Keratinocyte (primary cell): ENCODE measurements at places on chromosomes 6 and 20. TPM values are rescaled to one million over a fixed set of nuclear protein-coding genes. Genes with fewer than 3 reads are reported as not detected.

GRCh38 chr6:129007701-129008373 is 124.9 kb downstream of the LAMA2 start:
- H3K27ac ChIP-seq = no peak overlapping the region
- H3K36me3 ChIP-seq = no peaks in the 10 kb centered on the region
- H3K4me1 ChIP-seq = no peaks in the 10 kb centered on the region

- H3K27ac ChIP-seq = no peak overlapping the region
- no peaks in the 10 kb centered on the region for H3K36me3 ChIP-seq
Observed at GRCh38 chr6:150373260-150373701, 4.5 kb downstream of the IYD start.

- H3K4me1 ChIP-seq = peaks cover 19% of the 10 kb centered on the region
- H3K4me3 ChIP-seq = no peak overlapping the region
- no peaks in the 10 kb centered on the region for H3K27me3 ChIP-seq
- H3K36me3 ChIP-seq = no peaks in the 10 kb centered on the region
- DNase-seq = no peak
Observed at GRCh38 chr6:160462116-160462515, 113.9 kb downstream of the SLC22A3 start.

DNA sequence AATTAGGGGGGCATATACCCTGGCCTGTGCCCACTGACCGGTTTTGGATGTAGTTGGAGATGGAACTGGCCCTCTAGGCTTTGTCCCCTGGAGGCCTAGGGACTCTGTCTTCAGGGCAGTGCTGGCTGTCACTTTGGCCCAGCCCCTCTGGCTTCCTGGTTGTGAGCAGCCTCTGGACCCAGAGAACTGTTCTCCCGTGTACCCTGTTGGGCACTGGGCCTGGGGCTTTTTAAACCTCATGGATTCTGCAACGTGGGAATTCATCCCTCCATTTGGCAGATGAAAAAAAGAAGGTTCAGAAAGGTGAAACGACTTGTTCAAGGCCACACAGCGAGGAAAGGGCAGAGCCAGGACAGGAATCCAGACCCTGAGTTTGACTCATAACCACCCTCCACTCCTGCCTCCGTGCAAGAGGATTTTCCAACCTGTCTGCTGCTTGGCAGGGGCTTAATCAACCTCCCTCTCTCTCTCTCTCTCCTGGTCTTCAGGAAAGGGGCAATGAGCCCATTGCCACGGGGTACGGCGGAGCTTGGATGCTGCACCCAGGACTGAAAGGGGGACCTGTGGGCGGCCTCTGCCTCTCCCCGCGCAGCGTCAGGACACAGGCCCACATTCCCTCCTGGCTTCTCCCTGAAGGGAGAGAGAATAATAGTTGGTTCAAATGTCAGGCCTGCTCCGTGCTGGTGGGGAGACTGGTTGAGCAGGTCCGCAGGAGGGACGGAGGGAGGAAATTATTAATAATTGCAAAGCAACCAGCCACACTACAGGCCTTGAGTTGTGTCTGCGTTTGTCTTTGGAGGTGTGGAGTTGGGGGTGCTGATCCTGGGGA is 56.0 kb downstream of the CEBPB start:
- DNase-seq = no peak
- no peak overlapping the region for H3K27ac ChIP-seq
- H3K4me1 ChIP-seq = peaks cover 41% of the 10 kb centered on the region
- no peaks in the 10 kb centered on the region for H3K27me3 ChIP-seq
- no peak overlapping the region for H3K4me3 ChIP-seq
- no peaks in the 10 kb centered on the region for H3K36me3 ChIP-seq

GRCh38 chr6:133241901-133242636 is 912 bp downstream of the EYA4 start:
- H3K36me3 ChIP-seq = no peaks in the 10 kb centered on the region
- H3K4me1 ChIP-seq = peaks cover 8% of the 10 kb centered on the region
- H3K4me3 ChIP-seq = no peak overlapping the region
- H3K27ac ChIP-seq = no peak overlapping the region
- H3K27me3 ChIP-seq = peaks cover 55% of the 10 kb centered on the region

DNA sequence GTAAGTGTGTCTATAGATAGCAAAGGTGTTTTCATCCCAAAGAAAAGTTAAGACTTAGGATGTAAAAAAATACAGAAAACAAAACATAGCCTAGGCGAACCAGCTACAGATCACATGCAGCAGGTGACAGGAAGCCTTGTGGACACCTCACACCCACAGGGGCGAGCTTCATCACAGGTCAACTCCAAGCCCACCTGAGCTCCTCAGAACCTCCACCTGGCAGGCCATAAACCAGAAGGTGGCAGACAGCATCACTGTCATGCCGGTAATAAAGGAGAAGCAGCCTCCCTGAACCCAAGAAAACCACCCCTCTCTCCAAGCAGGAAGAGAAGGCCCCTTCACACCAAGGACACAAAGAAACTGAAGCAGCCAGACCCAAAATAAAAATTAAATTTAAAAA is 1.0 kb downstream of the RALGAPA2 start:
- H3K27ac ChIP-seq = peak overlapping the region; percentile 63
- no peaks in the 10 kb centered on the region for H3K27me3 ChIP-seq
- H3K4me1 ChIP-seq = peaks cover 17% of the 10 kb centered on the region
- H3K36me3 ChIP-seq = no peaks in the 10 kb centered on the region
- DNase-seq = no peak

- no peaks in the 10 kb centered on the region for H3K36me3 ChIP-seq
- no peak overlapping the region for H3K4me3 ChIP-seq
- no peaks in the 10 kb centered on the region for H3K27me3 ChIP-seq
- no peaks in the 10 kb centered on the region for H3K4me1 ChIP-seq
- no peak overlapping the region for H3K27ac ChIP-seq
- DNase-seq = no peak
Observed at GRCh38 chr6:160697826-160698225, 4.2 kb upstream of the PLG start.

GRCh38 chr6:71349395-71349794 is 60.8 kb downstream of the OGFRL1 start:
- no peaks in the 10 kb centered on the region for H3K4me1 ChIP-seq
- no peaks in the 10 kb centered on the region for H3K36me3 ChIP-seq
- H3K4me3 ChIP-seq = no peak overlapping the region
- H3K27me3 ChIP-seq = no peaks in the 10 kb centered on the region
- no peak for DNase-seq
- no peak overlapping the region for H3K27ac ChIP-seq

DNA sequence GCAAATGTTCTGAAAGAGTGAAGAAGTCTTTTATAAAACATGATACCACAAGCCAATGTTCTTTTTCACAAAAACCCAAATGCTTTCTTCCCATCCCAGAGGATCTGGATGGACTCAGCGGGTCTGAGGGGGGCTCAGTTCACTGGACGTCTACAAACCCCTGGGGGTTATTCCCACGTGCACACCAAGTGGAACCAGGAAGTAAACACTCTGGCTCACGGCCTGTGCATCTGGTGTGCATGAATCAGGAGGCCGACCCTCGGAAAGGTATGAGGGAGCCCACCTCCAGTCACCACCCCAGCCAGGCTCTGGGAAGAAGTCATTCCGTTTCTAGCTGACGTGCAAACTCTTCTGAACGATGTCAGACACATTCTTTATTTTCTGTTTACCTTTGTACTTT is 252.2 kb downstream of the DLL1 start:
- H3K27me3 ChIP-seq = no peaks in the 10 kb centered on the region
- no peak overlapping the region for H3K27ac ChIP-seq
- no peaks in the 10 kb centered on the region for H3K36me3 ChIP-seq

DNA sequence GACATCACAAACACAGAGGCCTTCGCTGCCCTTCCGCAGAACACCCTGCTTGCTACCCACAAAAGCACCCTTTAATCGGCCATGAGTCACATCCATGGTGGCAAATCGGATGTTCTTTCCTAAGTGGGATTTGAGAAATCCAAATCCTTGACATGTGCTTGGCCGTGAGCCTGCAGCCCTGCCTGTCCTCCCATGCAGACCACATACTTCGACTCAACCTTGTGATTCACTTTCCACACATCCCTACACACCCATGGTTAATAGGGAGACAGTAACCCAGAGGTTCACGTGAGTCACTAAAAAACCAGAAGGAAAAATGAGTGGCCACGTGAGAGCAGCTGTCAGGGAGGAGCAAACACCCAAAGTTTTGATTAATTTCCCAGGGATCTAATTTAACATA is 19.4 kb downstream of the RAMACL start:
- H3K27ac ChIP-seq = peak overlapping the region; percentile 73
- H3K27me3 ChIP-seq = no peaks in the 10 kb centered on the region
- H3K4me1 ChIP-seq = peaks cover 24% of the 10 kb centered on the region
- no peaks in the 10 kb centered on the region for H3K36me3 ChIP-seq
- no peak overlapping the region for H3K4me3 ChIP-seq
- peak; percentile 97 for DNase-seq

GRCh38 chr6:152130441-152130840 is 323.0 kb downstream of the ESR1 start:
- H3K36me3 ChIP-seq = no peaks in the 10 kb centered on the region
- no peak for DNase-seq
- no peak overlapping the region for H3K27ac ChIP-seq
- H3K4me1 ChIP-seq = peaks cover 35% of the 10 kb centered on the region
- H3K4me3 ChIP-seq = no peak overlapping the region
- no peaks in the 10 kb centered on the region for H3K27me3 ChIP-seq

DNA sequence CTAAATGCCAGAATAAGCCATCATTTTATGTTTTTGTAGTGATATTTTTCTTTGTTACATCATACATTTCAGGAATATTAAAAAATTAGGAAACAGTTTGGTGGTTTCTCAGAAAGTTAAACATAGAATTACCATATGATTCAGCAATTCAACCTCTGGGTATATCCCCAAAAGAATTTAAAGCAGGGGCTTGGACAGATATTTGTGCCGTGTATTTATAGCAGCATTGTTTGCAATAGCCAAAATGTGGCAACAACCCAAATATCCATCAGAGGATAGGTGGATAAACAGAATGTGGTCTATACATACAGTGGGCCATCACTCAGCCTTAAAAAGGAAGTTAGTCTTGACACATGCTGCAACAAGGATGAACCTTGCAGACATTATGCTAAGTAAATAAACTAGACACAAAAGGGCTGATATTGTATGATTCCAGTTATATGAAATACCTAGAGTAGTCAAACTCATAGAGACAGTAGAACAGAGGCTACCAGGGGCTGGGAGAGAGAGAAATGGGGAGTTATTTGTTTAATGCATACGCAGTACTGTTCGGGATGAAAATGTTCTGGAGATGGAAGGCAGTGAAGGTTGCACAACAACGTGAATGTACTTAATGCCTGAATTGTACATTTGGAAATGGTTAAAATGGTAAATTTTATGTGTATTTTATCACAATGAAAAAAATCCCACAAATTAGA is 18.9 kb upstream of the TRAF3IP2 start:
- no peaks in the 10 kb centered on the region for H3K27me3 ChIP-seq
- no peak overlapping the region for H3K27ac ChIP-seq
- no peak for DNase-seq
- H3K4me3 ChIP-seq = no peak overlapping the region
- H3K36me3 ChIP-seq = no peaks in the 10 kb centered on the region

- no peaks in the 10 kb centered on the region for H3K36me3 ChIP-seq
- no peaks in the 10 kb centered on the region for H3K27me3 ChIP-seq
- peaks cover 30% of the 10 kb centered on the region for H3K4me1 ChIP-seq
- no peak overlapping the region for H3K4me3 ChIP-seq
- H3K27ac ChIP-seq = peak overlapping the region; percentile 89
Observed at GRCh38 chr20:373171-373890, 7.2 kb upstream of the TRIB3 start.

DNA sequence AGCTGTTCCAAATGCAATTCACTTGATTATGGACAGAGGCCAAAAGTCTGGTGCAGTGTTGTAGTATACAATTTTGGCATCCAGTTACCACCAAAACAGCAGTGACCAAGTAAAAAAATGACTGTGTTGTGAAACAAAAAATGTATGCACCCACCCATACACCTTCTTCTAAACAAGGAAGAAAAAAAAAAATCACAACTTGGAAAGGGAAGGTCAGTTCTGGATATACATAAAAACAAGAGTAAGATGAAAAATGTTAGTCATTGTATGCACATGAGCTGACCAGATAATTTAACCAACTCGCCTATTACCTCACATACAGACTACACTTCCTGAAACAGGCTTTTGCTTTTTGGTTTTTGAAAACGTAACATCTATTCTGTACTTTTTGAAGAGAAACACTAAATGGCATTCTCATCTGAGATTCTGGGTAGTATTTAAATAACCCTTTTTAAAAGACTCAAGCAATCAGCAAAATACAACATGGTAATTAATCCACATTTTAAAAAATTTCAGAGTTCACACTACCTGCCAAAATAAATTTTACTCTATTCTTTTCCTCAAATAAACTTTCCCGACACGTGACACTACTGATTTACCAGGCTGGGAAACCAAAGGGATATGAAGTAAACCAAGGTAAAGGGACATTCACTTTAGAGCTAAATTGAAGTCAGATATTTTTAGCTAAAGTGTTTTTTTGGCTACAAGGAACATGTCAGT is 141.6 kb upstream of the SHLD1 start:
- H3K27me3 ChIP-seq = no peaks in the 10 kb centered on the region
- peaks cover 1% of the 10 kb centered on the region for H3K36me3 ChIP-seq
- H3K4me3 ChIP-seq = no peak overlapping the region
- DNase-seq = no peak
- peak overlapping the region; percentile 95 for H3K27ac ChIP-seq

GRCh38 chr6:72788188-72788587 is 166.3 kb downstream of the KCNQ5 start:
- no peaks in the 10 kb centered on the region for H3K27me3 ChIP-seq
- H3K4me1 ChIP-seq = peaks cover 37% of the 10 kb centered on the region
- peak; percentile 73 for DNase-seq
- peak overlapping the region; percentile 36 for H3K4me3 ChIP-seq
- H3K36me3 ChIP-seq = no peaks in the 10 kb centered on the region
- H3K27ac ChIP-seq = peak overlapping the region; percentile 98

DNA sequence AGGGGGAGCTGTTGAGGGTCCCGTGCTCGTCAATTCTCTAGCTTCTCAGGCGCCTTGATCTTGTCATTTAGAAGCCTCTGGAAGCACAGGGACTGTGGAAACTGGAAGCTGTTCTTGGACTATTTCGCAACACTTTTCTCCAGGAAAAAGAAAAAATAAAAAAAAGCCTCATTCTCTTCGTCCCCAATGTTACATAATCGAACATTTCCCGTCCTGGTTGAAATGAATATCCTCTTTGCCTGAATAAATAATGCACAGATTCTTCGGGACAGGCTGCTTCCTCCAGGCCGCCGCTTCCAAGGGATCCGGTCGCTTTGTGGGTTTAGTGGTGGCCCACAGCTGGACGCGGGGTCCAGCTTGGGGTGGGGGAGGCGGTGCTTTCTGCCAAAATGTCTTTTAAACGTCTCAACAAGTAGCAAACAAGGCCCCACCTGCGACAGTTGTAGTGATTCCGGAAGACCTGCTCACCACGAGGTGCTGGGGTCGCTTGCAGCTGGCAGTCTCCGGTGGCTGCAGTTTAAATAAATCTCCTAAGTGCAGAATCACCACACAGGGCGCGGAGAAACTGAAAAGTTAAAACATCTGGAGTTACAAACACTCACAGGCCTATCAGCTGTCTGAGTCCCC is 125.9 kb upstream of the ESR1 start:
- no peaks in the 10 kb centered on the region for H3K4me1 ChIP-seq
- no peak overlapping the region for H3K4me3 ChIP-seq
- H3K27me3 ChIP-seq = no peaks in the 10 kb centered on the region
- H3K36me3 ChIP-seq = no peaks in the 10 kb centered on the region
- no peak for DNase-seq

- no peak for DNase-seq
- H3K4me1 ChIP-seq = peaks cover 14% of the 10 kb centered on the region
- H3K36me3 ChIP-seq = no peaks in the 10 kb centered on the region
- H3K4me3 ChIP-seq = no peak overlapping the region
- H3K27ac ChIP-seq = no peak overlapping the region
- no peaks in the 10 kb centered on the region for H3K27me3 ChIP-seq
Observed at GRCh38 chr6:45563844-45564243, 186.1 kb upstream of the SUPT3H start.

The MRS2 gene
- polyA plus RNA-seq = 19.3 to 26.9 TPM (median 19.8 TPM) in 3 replicates

The NMBR gene
- polyA plus RNA-seq = 0.04 TPM in 1 of 3 replicates, not detected in the others

The C6orf141 gene
- polyA plus RNA-seq = 20.7 to 59.1 TPM (median 51.6 TPM) in 3 replicates
